ENCODE measurements at places on chromosomes 7 and 10.
A peak's percentile ranks its signal among the peaks of the same experiment; 100 is the strongest.

- DNase-seq = no peak
These were observed 19.3 kb upstream of the TOMM7 start for GRCh38 chr7:22841954-22842353.

- DNase-seq = no peak
These were observed 38.8 kb downstream of the SLC29A3 start for GRCh38 chr10:71357792-71358265.

DNA sequence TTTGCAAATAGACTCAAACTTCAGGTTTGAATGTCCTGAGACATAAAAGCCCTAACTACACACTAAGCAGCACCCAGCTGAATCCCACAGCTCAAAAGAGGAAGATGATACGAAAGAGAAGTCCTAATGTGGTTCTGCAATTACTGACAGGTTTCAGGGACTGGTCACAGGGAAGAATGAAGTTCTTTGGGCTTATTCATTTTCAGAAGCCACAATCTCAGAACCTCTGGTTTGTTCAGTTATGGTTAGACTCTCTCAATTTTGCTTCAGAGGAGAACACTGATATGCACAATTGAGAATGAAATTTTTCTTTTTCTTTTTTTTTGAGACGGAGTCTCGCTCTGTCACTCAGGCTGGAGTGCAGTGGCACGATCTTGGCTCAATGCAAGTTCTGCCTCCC is 94.6 kb upstream of the FAM180A start:
- no peak for DNase-seq

DNA sequence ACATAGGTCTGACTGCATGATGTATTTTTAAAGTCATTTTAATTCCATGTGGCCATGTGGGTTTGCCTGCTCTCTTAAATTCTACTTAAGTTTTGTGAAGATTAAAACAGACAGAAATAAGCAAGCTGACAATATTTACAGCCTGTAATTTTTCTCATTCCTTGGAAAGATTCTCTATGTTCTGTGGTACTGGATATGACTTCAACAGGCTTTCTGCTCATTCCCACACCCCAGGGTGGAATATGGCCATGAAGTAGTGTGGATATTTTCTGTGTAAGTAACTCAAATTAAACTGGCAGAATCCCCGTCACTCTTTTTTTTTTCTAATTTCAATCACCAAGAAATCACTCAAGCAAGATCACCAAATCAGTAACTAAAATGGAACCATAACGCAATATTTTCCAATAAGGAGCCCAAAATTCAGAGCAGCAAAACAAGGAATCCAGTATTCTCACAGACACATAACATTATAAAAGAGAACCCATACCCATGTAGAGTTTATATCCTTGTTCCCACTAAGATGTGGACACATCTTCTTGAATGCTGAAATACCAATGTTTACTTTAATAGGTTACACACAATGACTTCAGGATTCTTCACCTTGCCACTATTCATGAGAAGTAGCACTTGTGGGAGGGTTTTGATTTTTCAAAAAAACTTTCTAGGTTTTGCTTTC is 5.7 kb downstream of the HOXA5 start:
- DNase-seq = no peak

- no peak for DNase-seq
These were observed 8.4 kb upstream of the SEPTIN7 start for GRCh38 chr7:35792472-35792871.

GRCh38 chr7:7110706-7111105 is 71.6 kb upstream of the C1GALT1 start:
- DNase-seq = no peak

GRCh38 chr10:71390461-71390835 is 6.3 kb upstream of the CDH23 start:
- DNase-seq = peak; percentile 77

DNA sequence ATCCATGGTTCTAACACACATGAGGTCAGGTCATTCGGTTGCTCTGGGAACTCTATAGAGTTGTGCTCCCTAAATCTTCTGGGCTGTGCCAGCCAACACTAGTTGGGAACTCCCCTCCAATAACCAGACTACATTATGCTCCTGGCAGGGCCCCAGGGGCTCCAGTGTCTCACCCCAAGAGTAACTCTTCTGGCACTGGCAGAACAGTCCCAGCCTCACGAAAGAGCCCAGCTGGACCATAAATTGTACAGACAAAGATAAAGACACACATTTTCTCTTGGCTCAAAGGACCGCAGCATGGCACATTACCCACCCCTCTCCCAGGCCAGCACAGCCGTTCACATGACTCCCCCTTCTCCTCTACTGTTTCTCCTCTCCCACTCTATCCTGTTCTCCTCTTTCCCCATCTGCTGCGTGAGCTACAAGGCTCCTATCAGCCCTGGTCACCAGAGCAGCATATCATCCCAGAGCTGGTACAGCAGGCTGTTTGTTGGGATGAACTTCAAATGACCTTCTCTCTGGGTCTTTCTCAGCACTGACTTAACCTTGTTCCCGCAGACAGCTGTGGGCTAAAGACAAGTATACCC is 230.6 kb downstream of the PLXNA4 start:
- DNase-seq = no peak

DNA sequence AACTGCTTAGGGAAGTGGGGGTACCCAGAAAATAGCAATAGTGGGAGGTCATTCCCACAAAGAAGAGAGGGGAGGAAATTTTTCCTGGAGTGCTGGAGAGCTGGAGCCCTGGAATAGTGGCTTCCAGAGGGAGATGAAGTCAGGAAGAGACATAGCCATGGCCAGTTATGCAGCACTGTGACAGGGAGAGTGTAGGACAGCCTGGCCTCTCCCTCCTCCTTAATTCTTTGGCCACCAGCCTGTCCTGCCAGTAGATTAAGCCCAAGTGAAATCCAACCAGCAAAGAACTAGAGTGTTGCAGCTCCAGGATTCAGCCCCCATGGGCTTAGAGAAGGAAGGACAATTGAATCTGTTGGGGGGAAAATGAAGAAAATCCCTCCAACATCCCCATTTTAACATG is 130.5 kb downstream of the HDAC9 start:
- DNase-seq = no peak

All from head of caudate nucleus (tissue), 42 donors.